Right lung (tissue), 10 donors: ENCODE measurements at places on chromosomes 7 and 10.

GRCh38 chr7:134690016-134690415 lies 43.4 kb downstream of the BPGM start:
- DNase-seq: peak; percentile 52

- no peak for DNase-seq
Measured at GRCh38 chr10:92342796-92343195, 51.8 kb downstream of the MARCHF5 start.

DNA sequence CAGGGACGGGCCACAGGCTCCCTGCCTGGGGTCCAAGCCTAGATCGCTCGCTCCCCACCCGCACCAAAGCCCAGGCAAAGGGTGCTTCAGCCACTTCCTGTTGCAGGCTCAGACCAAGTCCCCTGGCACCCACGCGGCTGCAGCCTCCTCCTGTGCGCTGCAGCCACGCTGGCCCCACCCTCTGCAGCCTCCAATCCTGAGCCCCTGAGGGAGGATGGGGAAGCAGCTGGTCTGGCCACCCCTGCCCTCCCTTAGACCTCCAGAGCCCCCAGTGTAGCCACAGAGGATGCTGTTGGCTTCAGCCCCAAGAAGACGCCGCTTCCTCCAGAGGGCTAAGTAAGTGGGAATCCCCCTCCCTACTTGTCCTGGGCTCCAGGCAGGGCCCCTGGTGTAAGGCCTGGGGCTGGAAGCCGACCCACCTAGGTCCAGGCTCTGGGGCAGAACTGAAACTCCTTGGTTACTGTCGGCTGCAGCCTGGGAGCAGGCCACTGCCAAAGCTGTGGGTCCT lies 9.4 kb downstream of the LIMK1 start:
- no peak for DNase-seq

DNA sequence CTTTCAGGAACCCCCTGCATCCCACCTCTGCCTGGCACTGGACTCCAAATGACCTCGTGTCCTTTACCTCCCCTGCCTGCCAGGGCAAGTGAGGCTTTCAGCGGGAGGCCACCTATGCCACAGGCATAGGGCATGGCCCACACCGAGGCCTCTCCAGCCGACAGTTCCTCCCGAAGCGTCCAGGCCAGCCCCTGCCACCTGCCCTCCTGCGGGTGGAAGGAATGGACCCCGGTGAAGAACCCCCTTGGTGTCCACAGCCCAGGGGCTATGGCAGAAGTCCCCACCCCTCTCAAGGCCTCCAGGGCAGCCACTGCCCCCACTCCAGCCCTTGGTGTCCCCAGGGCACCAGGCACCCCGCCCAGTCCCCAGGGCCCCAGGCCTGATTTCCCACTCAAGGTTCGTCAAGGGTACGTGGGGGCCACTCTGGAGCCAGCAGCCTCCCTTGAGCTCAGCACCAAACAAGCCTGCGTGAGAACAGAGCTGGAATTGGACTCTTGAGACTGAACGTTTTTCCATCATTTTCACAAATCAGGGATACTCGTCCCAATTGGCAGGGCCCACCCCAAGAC lies 3.1 kb downstream of the FUOM start:
- DNase-seq: no peak

- no peak for DNase-seq
Measured at GRCh38 chr7:2654059-2654458, 22.3 kb downstream of the TTYH3 start.

DNA sequence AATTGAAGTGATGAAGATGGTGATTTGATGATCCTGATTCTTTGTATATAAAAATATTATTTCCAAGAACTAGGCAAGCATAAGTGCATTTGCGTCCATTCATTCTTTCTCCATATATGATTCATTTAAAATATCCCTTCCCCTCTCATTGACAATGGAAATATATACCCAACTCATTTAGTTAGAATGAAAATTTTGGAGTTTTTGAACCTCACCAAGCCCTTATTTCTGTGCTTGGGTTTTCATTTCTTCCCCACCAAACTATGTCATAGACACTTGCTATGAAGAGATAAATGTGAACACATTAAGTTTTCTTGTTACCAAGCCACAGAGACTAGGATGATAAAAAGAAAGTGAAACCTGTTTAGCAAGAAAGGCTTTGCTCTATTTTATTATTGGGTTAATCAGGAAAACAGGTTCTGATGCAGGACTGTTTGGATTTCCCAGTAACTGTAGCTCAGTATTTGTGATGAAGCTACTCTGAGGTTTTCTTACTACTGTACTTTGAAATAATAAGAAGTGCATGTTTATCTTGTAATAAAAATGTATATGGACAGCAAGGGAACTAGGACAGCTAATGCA lies 68.3 kb downstream of the ITGB1 start:
- DNase-seq: no peak

DNA sequence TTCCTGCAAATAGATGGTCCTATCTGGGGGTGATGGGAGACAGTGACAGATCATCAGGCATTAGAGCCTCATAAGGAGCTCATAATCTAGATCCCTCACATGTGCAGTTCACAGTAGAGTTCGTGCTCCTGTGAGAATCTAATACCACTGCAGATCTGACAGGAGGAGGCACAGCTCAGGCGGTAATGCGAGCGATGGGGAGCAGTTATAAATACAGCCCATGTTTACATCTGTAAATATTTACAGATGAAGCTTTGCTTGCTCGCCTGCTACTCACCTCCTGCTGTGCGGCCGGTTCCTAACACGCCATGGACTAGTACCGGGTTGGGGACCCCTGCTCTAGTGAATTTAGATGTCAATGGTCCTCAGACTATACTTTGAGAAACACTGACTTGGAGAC lies 17.0 kb upstream of the CDCA7L start:
- no peak for DNase-seq

GRCh38 chr10:47187592-47187991 lies 112.4 kb upstream of the GDF10 start:
- DNase-seq: no peak

DNA sequence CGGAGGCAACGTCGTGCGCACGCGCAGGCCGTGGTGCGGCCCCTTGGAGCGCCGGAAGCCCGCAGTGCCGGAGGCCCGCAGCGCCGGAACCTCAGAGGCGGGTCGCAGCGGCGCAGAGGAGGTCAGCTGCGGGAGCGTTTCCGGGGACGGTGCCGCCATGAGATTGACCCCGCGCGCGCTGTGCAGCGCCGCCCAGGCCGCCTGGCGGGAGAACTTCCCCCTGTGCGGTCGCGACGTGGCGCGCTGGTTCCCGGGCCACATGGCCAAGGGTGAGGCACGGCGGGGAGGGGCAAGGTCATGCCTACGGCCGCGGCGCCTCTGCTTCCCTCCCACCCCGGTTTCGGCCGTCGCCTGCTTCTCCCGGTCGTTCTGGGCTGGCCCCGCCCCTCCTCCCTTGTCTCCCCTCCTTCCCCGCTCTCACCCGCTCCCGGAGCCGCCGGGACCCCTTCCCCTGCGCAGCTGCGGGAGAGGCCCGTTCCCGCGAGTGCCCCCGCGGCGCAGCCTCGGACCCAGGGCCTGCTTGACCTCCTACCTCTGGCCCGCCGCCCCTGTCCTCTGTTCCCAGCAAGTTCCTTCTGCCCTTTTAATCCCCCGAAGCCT lies at the start of gene MTG1:
Gene MTG1, plus strand, starts transcription at position 94 of the 600 bp plus-strand sequence. Its CDS starts 64 bp downstream, at position 158.
- DNase-seq: peak; percentile 94

DNA sequence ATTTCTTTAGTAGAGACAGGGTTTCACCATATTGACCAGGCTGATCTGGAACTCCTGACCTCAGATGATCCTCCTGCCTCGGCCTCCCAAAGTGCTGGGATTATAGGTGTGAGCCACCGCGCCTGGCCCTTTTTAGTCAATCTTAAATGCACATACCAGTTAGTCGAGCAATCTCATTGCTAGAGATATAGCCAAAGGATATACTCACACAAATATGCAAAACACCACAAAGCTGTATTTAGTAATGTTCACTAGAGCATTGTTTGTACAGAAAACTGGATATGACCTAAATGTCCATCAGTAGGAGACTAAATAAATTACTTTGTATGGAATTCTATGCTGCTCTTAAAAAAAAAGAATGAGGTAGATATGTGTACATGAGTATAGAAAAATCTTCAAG lies 24.5 kb upstream of the IL6 start:
- no peak for DNase-seq

DNA sequence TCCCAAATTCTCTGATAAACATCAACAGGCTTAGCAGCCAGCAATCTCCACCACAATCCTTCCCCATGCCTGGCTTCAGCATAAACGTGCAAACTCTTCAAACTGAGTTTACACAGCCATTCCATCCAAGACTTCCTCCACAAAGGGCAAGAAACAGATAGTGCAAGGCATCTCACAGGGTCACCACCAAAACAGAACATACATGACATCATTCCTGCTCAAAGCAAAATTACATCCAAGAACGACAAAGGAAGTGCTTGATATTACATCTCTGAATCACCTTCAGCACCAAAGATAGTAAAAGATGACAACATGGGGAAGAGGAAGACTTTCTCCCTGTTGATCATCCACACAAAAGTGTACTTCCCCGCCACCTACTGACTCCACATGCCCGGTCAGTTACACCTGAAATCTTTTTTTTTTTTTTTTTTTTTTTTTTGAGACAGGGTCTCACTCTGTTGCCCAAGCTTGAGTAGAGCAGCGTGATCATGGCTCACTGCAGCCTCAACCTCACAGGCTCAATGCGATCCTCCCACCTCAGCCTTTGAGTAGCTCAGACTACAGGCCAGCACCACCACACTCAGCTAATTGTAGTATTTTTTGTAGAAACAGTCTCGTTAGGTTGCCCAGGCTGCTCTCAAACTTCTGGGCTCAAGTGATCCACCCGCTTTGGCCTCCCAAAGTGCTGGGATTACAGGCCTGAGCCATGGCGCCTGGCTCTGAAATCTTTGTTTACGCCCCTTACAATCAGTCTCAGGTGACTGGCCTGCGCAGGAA lies 127.5 kb downstream of the PARD3 start:
- DNase-seq: no peak

DNA sequence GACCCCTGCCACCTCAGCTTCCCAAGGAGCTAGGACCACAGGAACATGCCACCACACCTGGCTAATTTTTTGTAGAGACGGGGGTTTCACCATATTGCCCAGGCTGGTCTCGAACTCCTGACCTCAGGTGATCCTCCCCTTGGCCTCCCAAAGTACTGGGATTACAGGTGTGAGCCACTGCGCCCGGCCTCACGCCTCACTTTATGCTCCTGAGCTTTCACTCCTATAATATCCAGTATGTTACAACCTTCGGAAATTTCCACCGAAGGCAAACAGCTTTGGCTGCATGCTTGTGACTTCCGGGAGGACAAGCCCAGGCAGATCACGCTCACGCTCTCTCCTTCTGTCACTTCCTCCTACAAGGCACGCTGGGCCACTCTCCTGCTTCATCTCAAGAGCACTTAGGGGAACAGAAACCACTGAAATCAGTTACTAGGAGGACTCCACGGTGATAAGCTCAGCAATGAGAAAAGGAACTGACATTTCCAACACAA lies 4.4 kb upstream of the MAD1L1 start:
- no peak for DNase-seq

DNA sequence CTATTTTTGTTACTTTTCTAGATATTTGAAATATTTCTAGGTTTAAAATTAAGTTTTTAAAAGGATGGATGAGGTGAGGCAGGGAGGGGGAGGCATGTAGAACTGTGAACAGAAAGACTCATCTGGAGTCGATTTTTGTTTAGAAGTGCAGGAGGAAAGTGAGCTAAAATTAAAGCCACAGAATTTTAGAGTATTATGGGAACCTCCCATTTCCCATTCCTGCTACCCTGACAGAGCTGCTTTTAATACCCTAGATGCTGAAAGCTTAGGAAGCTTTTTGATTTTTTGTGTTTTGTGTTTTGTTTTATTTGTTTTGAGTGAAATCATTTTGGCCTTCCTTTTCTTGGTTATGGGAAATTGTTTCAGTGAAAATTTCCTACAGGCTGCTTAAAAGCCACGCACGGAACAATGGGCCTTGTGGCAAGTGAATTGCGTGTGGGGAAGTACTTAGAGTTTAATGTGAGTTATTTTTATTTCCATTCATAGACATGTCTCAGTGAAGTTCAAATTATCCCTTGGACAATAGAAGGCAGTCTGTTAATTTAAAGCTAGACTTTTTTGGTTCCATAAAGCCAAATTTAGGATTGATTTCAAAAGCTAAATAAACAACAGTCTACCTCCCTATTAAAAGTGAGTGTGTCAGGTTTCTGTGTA lies 102.0 kb upstream of the HDAC9 start:
- DNase-seq: no peak

- DNase-seq: no peak
Measured at GRCh38 chr10:132094581-132095234, 29.0 kb downstream of the JAKMIP3 start.

DNA sequence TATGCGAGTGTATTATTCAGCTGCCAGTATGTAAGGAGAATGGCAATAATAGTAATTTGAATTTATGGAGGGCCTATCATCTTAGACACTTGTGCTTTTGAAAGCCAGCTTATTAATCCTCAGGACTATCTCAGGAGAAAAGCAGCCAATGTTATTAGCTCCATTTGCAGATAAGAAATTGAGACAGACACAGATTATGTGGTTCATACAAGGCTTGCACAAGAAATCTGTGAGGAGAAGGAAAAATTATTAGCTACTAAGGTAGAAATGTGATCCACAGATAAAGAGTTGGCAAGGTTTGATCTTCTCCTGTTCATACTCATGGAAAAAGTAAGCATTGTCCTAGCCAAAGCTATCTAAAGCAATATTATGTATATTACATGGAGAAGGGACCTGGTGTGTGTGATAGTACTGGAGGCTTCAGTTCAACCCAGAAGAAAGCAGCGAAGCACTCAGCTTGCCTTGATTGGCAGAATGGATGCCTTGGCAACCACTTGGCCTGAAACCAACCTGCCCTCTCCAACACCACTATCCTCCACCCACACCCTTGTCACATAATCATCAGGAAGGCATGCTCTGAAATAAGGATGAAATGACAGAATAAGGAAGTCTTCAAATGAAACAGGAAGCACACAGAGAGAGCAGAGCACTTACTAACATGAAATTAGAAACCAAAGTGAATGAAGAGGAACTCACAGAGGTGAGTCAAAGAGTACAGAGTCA lies 18.0 kb downstream of the MACC1 start:
- DNase-seq: no peak

- DNase-seq: no peak
Measured at GRCh38 chr10:63123727-63124362, 9.3 kb upstream of the NRBF2 start.

DNA sequence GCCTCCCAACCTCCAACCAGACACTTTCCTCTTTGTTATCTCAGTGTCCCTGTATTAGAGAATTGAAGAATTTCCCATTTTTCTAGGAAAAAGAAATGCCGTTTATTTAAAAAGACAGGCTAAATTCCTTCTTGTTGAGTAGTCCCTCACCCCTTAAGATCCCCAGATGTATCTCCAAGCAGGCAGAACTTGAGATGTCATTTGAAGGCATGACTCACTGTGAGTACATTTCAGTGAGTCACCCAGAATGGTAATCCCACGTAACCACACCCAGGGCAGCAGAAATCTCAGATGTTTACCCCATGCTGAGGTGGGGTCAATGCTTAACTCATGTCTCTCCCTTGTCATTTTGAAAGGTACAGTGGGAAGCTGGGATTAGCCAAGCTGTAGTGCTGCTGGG lies 4.4 kb downstream of the ZNF655 start:
- no peak for DNase-seq

GRCh38 chr10:86663046-86663345 lies 5.3 kb upstream of the LDB3 start:
- DNase-seq: no peak
